Thymus (tissue), 14 donors: ENCODE measurements at places on chromosomes 3 and 15. TPM values are rescaled to one million over a fixed set of nuclear protein-coding genes. Genes with fewer than 3 reads are reported as not detected.

The CYP8B1 gene
- not detected for total RNA-seq

The EIF4E3 gene
- 1.5 TPM for total RNA-seq

The FGD5 gene
- total RNA-seq: 2.0 TPM

The SOX14 gene
- 0.09 TPM for total RNA-seq

The CNTN4 gene
- 9.9 TPM for total RNA-seq

The CP gene
- total RNA-seq: 0.19 TPM

The TAMM41 gene
- 8.0 TPM for total RNA-seq

The CFAP100 gene
- not detected for total RNA-seq

The IL16 gene
- 71.6 TPM for total RNA-seq

The GCNT3 gene
- total RNA-seq: 1.1 TPM

The ANKUB1 gene
- not detected for total RNA-seq

The KNSTRN gene
- total RNA-seq: 44.4 TPM

The C2CD4B gene
- 2.7 TPM for total RNA-seq

The HAPLN3 gene
- 17.3 TPM for total RNA-seq

The RYR3 gene
- 1.4 TPM for total RNA-seq

The FHIT gene
- total RNA-seq: 13.2 TPM

The KCNAB1 gene
- 1.0 TPM for total RNA-seq

The ARGFX gene
- total RNA-seq: not detected

The AADACL2 gene
- 0.14 TPM for total RNA-seq

The PRRT3 gene
- 1.4 TPM for total RNA-seq

The CHDH gene
- 0.38 TPM for total RNA-seq

The LYZL4 gene
- total RNA-seq: 0.14 TPM

The SLC28A1 gene
- 0.05 TPM for total RNA-seq

The SNX33 gene
- 4.3 TPM for total RNA-seq

The DPPA2 gene
- total RNA-seq: 0.14 TPM

The AKAP13 gene
- total RNA-seq: 63.8 TPM

The SNAP23 gene
- 34.0 TPM for total RNA-seq

The MELTF gene
- 4.3 TPM for total RNA-seq

The RPN1 gene
- 175 TPM for total RNA-seq

The P2RY12 gene
- total RNA-seq: 2.9 TPM

The DNAH12 gene
- total RNA-seq: 0.14 TPM

The ILDR1 gene
- 0.76 TPM for total RNA-seq

The RASL12 gene
- 2.7 TPM for total RNA-seq

The BRK1 gene
- total RNA-seq: 124 TPM

The CEP63 gene
- 31.7 TPM for total RNA-seq

The COL6A5 gene
- total RNA-seq: 0.05 TPM

The GOLGA8J gene
- 0.05 TPM for total RNA-seq

The GASK1A gene
- total RNA-seq: 1.5 TPM

The ACOX2 gene
- total RNA-seq: 4.7 TPM

The SMCO1 gene
- not detected for total RNA-seq

The STARD5 gene
- total RNA-seq: 3.6 TPM

The FGF12 gene
- total RNA-seq: 0.19 TPM

The GRM2 gene
- total RNA-seq: 0.05 TPM

The IGSF10 gene
- total RNA-seq: 1.9 TPM

The WNT5A gene
- total RNA-seq: 2.9 TPM

The ASB14 gene
- not detected for total RNA-seq

The LMAN1L gene
- not detected for total RNA-seq

The FBN1 gene
- 19.5 TPM for total RNA-seq

The CLDN11 gene
- total RNA-seq: 0.47 TPM

The CEMIP gene
- 0.28 TPM for total RNA-seq

The AGTR1 gene
- total RNA-seq: 0.61 TPM

The WDR76 gene
- total RNA-seq: 24.6 TPM

The C3orf80 gene
- 0.05 TPM for total RNA-seq

The DCLK3 gene
- total RNA-seq: 0.38 TPM

The SH2D7 gene
- total RNA-seq: 0.05 TPM

The HTR3E gene
- total RNA-seq: not detected

The KIF15 gene
- total RNA-seq: 43.4 TPM

The ZBTB47 gene
- 2.5 TPM for total RNA-seq

The GPR160 gene
- 7.7 TPM for total RNA-seq

The ITIH1 gene
- total RNA-seq: 0.52 TPM
